ENCODE measurements at places on chromosomes 12 and 14.
A peak's percentile ranks its signal among the peaks of the same experiment; 100 is the strongest.

DNA sequence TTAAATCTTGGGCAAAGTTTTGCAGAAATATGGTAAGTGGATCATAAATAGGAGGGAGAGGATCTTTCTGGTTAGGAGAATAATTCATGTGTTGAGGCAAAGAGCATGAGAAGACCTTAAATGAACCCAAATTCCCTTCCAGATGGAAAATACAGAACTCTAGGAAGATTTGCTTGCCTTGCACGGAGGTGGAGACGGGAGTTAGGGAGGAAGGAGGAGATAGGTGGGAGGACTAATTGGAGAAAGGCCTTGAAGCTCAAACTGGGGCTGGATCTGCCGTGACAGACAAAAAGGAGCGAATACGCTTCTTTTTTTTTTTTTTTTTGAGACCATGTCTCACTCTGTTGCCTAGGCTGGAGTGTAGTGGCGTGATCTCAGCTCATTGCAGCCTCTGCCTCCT, 5.9 kb downstream of the GPRC5A start:
- DNase-seq = no peak

- no peak for DNase-seq
Observed at GRCh38 chr12:57096748-57097553, 8.0 kb downstream of the NAB2 start.

GRCh38 chr12:46664761-46665287, 161.0 kb downstream of the SLC38A4 start:
- peak; percentile 86 for DNase-seq

- DNase-seq = no peak
Observed at GRCh38 chr12:84463741-84464495, 448.7 kb downstream of the SLC6A15 start.

GRCh38 chr14:75805646-75806045, 144.6 kb downstream of the TTLL5 start:
- no peak for DNase-seq

DNA sequence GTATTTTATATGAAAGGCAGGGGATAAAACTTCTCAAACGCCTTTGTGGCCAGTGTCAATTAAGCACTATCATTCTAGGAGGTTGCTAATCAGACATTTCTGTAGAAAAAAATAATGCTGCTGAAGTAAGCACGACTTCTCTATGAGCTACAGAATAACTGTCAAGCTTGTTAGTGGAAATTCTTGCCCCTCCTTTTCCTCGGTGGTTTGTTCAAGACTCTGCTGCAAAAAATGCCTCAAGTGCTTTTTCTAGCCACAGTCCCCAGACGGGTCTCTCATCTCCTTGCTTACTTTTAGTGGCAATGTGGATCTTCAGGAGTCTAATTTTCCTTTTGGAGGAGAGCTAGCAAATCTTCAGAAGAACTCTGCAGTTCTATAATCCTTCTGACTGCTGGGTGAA, 452.0 kb downstream of the FUT8 start:
- DNase-seq = no peak

DNA sequence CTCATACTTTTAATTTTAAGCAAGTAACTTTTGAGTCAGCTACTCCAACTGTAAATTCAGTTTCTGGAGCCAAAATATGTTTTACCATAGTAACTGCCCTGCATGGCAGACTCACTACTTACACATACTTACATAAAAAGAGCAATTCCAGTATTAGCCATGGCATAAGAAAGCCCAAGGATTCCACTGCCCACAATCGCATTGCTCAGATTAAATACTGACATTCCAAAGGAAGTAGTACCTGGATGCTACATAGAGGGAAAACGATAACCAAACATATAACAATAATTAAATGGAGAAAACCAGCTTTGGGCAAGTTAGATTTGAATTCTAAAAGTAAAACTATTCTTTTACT, 2.2 kb downstream of the SLC38A2 start:
- DNase-seq = no peak

GRCh38 chr12:13981990-13982389, 588 bp upstream of the GRIN2B start:
- no peak for DNase-seq

DNA sequence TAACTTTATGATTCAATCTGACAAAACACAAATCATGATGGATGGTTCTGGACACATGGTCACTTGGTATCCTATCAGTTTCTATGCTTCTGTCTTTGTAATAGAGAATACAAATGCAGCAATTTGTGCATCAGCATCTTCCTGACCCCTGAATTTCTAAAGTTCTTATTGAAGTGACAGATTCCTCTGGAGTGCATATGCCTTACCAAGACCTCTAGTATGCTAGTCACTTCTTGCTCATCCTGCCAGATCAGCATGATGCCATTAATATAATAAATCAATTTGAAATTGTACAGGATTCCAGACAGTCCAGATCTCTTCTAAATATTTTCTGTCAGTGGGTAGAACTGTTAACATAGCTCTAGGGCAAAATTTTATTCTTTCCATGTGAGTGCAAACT, 40.6 kb upstream of the GLIPR1 start:
- no peak for DNase-seq

DNA sequence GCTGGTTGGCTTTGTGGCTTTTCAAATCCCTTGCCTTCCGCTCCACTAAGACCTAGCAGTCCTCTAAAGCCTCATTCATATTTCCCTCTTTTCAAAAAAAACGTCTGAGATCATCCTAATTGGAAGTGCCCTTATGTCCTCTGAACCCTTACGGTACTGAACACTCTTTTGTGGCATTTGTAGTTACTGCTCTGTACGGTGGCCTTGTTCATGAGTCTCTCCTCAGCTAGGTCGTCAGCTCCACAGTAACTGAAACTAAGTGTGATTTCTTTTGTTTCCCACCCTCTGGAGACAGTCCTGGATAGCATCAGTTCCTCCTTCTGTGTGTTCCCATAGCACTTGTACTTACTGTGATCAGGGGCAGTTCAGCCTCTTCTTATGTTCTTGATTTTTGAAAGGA, 49.7 kb downstream of the DAAM1 start:
- DNase-seq = no peak

GRCh38 chr14:77022236-77022852, 6.2 kb downstream of the IRF2BPL start:
- DNase-seq = no peak

DNA sequence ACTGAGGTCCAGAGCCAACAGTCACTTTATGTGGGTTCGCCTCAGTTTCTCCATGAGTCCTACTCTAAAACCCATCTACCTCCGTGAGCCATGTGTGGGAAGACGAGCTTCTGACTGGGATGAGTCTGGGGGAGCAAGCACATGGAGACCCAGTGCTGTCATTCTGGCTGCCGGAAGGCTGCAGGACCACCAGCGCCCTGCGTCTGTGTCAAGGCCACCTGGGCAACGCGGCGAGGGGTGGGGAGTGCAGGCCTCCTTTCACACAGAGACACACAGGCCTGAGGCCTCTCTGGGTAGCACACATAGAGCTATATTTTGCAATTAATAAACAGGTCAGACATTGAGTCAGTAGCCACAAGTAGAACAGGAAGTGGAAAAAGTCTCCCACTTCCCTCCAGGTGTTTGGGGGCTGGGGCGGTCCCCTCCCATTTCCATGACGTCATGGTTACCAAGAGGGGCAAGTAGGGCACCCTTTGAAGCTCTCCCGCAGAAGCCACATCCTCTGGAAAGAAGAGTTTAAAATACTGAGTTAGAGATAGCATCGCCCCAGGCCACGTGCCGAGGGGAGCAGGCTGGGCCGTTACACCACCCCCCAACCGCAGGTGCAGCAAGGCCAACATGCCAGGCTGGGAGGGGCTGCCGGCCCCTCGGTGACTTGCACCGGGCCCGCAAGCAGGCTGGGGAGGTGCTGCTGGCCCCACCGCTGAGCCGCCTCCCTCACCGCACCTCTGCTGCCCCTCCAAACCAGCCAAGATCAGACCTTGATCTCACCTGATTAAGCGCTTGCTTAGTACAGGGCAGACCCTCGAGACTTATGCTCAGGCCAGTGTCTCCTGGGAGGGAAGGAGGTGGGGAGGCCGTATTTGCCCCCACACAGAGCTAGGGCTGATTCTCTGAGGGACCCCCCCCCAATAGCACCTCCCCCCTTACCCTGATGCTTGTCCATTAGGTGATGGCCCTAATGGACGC, 32.7 kb downstream of the DAD1 start:
- DNase-seq = peak; percentile 27

GRCh38 chr12:92398565-92399309, 253.1 kb upstream of the BTG1 start:
- no peak for DNase-seq

DNA sequence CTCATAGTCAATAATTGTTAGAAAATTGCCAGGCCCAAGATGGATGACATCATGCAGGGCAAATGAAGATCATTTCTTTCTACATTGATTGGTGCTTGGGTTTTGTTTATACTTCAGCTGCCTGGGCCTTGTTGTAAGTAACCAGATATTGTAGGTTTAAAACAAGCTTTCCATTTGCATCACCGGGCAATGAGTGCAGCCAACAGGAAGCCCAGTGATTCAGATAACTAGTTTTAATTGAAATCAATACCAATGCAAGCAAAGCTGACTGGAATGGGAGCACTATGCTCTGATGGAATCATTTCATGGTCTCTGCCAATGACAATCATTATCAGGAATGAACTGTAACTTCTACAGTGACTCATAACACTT, 279.3 kb downstream of the DUSP6 start:
- DNase-seq = no peak

GRCh38 chr12:117356048-117356447, 5.4 kb downstream of the NOS1 start:
- no peak for DNase-seq

- DNase-seq = no peak
Observed at GRCh38 chr12:28413460-28414109, 223.3 kb downstream of the CCDC91 start.

DNA sequence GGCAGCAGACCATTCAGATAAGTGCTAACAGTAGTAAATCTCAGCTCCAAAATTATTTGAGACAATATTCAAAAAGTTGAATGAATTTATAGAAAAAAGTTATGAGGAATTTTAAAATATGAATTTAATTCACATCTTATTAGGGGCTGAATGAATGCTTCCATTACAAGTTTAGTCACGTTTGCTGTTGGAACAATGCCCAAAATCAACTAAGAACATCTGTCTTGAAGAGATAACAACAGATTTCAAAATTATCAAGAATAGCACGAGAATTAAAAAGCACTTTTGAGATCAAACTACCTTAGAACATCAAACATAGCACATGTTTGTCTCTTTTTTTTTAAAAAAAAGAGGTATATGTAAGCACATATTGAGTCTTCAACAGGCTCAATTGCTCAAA, 115.4 kb upstream of the PPFIA2 start:
- DNase-seq = no peak

DNA sequence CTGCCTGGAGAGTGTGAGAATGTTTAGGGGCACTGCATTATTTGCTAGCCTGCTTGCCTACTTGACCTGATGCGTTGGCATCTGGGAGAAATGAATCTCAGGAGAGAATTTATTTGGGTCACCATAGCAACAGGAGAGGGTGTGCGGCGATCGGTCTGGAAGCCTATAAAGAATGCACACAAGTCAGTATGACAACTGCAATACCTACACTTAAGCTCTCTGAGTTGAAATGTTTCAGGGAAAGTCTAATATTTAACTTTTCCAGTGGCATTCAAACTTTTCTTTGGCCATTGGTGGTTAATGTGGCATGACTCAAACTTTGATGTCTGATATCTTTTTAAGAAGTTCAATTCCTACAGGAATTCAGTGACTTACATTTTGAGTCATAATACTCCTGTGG, 205.1 kb downstream of the NEDD1 start:
- DNase-seq = no peak

- DNase-seq = no peak
Observed at GRCh38 chr12:111942557-111942956, 70.4 kb downstream of the TMEM116 start.

DNA sequence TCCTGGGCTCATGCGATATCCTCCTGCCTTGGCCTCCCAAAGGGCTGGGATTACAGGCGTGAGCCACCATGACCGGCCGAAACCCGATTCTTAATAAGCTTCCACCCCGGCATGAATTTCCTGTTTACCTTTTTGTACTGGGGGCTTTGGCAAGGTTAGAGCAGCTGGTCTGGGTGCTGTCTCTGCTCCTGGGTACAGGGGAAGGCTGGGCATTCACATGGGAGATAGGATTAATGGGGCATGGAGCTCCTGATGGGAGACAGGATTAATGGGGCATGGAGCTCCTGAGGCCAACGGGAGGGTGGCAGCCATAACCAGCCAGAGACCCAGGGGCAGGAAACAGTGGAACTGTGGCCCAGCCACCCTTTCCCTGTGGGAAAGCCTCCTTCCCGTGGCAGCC, 69.5 kb upstream of the DICER1 start:
- DNase-seq = no peak

- DNase-seq = no peak
Observed at GRCh38 chr12:109715310-109716091, 1.9 kb downstream of the FAM222A start.

DNA sequence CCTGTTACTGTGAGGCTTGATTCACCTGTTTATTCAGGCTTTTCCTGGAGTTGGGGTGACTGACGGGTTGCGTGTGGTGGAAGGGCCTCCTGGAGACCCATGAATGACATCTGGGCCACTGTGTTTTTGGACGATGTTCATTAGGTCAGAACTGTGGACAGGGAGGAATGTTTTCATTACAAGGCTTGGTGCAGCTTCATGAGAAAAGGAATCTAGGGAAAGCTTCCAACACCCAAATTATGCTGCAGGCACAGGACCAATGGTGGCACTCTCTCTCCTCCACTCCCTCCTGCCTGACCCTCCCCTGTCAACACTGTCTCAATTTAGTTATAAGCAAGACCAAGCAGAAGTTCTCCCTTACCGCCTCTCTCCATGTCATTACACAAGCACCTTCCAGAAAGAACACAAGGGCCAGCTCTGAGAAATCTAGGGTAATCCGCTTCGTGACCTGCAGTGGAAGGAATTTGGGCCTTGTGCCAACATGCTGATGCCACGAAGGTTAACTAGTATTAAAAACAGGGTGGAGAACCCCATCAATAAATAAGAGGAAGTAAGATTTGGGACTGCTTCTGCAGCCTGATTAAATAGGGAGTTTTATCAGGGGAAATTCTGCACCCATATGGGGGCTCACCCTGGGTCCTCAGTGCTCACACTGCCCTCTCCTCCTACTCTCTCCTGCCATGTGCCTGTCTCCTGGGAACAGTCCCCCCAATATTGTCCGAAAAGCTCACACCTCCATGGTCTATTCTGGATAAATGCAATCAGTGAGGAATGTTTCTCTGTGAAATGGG, 200.3 kb downstream of the KTN1 start:
- no peak for DNase-seq

GRCh38 chr12:45014396-45014795, 36.5 kb downstream of the DBX2 start:
- no peak for DNase-seq
